ENCODE measurements at places on chromosomes 2 and 18.

DNA sequence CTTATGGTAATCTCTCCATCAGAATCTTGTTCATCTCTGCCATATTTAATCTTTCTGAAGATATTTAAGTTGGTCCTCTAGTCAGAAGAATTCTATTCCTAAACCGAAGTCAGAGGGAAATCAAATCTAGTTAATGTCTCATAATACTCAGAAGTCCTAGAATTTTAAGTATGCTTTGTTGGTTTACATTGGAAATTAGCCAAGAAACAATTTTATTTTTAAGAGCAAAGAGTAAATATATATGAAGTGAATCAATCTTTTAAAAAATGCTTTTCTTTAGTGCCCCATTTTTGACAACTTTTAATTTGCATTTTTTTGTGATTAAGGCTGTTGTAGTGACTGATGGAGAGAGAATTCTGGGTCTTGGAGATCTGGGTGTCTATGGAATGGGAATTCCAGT lies 38.1 kb downstream of the ME2 start:
- no peak for DNase-seq

DNA sequence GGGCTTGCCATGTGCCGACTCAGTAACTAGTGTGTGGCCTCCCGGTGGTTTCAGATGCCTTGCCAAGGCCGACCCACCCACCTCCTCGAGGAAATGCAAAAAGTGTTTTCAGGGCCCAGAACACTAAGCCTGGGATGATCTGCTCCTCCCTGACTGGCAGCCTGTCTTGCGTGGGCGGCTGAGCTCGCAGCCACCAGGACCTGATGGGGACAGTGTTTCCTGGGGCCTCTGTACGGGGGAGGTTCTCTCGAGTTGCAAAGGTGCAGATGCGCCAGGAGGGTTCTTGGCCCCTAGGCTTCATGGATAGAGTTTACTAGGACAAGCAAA lies 85.2 kb downstream of the GLI2 start:
- peak; percentile 33 for DNase-seq

- DNase-seq: no peak
Observed at GRCh38 chr2:128549094-128549493, 230.4 kb upstream of the HS6ST1 start.

DNA sequence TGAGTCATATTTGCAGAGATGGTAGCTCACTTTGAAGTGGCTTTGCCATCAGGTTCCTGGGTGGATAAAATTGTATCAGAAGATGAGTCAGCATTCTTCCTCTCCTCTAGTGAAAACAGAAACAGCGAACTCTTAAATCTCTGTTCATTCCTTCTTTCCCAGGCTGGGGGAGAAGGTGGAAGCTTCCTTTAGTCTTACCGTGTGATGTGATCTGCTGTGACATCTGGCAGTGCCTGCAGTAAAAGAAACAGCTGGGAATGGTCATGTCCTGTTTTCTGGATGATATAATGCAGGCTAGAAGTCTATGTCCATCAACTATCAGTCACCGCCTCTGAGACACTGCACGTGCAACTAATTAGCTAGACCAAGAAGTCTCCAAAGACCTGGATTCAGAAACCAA lies 171.6 kb downstream of the VAPA start:
- DNase-seq: no peak

DNA sequence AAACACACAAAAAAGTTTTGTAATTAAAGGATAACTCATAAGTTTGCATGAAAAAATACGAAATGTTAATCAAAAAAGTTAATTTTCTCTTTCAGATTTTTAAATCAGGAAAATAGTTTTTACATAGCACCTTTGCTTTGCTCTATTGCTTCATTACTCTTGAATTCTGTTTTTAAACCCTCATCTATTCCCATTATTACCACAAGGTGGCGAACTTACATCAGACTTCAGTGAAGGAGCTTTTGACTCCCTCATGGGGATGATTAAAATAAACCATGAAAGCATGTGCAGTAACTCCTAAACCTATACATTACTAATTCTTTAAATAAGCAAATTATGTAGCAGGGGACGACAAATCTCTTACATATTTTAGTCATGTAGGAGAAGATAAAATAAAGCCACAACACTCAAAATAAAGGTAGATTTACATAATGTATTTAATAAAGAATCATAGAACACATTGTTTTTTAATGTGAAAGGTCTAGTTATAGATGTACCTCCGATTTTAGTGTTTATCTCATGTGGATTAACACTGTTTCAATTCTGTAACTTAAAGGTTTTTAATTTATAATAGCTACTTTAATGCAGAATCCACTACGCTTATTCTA lies 105.2 kb downstream of the NETO1 start:
- peak; percentile 58 for DNase-seq

GRCh38 chr2:200483729-200484198 lies 26.1 kb downstream of the KCTD18 start:
- peak; percentile 40 for DNase-seq

GRCh38 chr2:73488079-73488478 lies 102.4 kb downstream of the ALMS1 start:
- DNase-seq: no peak

- peak; percentile 71 for DNase-seq
Observed at GRCh38 chr18:39624961-39625360, 2059.4 kb upstream of the CELF4 start.

DNA sequence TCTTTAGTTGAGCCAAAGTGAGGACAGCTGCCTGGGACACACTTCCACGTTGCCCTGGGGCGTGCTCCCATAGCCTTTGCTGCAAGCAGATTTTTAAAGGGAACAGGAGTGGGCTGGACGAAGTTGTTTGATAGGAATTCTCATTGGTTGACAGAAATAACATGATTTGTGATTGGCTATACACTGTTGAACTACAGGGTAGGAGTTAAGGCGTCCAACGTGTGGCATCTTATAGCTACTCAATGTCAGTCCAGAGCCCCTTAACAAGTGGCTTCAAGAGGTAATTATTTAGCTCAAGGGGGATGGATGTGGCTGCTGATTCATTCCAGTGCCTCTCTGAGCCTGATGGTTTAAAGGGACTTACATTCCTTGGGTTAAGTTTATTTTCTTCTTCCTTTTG lies 65.5 kb downstream of the ACAA2 start:
- peak; percentile 39 for DNase-seq

DNA sequence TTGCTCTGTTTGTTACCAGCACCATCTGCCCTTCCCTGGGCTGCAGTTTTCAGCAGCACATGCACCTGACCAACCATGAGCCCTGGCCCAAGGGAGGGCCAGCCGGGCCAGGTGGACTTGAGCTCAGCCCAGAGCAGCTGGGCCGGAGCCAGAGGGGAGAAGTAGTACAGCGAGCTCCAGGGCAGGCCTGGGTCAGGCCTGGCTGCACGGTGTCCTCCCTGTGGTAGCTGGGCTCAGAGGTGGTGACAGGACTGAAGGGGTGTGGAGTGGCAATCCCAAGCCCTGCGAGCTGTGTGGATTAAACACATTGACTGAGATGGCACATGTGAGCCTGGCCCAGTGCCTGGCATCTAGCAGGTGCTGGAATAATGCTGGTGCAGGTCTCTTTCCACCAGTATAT lies 222.2 kb downstream of the GLI2 start:
- DNase-seq: no peak

DNA sequence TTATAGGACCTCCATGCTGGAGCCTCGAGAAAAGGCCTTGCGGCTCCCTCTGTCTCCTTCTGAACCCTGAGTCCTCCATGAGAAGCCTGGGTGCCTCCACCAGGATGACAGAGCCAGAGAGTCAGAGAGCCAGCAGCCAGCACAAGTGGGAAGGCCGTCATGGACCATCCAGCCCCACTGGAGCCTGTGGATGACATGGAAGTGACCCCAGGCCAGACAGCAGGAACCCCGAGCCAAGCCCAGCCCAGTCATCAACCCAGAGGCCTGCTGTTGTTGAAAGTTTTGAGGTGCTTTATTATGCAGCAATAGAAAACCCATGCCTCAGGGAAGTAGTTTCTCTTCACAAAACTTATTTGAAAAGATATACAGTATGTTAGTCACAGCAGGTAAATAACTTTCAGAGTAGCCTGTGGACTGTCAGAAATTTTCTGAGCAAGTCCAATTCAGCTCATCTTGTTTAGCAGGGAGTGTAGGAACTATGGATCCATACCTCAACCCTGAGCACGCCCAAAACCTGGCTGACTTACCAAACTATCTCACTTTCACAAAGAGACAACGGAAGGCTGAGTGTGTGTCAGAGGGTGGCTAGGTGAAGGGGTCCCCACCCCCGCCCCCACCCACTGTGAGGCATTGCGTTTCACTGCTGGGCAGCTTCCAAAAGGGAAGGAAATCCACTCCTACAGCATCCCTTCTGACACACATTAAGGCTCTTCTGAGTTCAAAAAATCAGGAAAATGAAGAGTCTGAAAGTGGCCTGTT lies 79.9 kb upstream of the NDUFV2 start:
- DNase-seq: no peak

GRCh38 chr2:5368263-5368662 lies 323.9 kb upstream of the SOX11 start:
- DNase-seq: no peak

DNA sequence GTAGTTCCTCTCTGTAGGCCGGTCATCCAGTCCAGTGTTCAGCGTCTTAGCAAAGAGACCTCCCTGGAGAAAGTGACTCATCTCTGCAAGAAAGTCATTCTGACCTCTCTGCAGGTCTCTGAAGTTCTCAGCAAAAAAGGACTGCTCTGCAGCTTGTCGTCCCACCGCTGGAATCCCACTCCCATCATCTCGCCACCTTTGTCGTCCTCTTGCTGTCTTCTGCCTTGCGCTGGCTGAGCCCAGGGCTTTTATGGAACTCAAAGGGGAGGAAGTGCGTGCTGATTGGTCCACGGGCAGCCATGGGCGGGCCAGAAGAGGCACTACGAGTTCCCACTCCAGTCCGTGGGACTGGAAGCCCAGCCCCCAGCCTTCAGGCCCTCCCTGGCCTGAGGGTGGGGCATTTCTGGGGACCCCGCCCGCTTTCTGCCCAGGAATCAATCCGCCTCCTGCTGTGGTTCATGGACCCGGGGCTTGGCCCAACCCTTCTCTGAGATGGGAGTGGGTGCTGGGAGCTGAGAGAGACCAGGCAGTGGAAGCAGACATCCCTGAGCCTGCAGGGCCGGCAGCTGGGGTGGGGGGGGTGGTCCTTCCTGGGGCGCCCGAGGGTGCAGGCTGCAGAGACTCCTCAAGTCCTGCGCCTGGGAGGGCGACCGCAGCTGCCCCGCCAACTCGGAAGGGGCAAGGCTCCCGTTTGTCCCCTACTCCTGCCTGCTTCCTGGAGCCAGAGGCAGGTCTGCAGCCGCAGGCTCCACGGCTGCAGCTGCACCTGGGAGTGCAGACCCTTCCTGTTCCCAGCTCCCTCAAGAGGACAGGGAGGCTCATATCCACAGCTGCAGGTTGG lies 660.7 kb upstream of the RAB6C start:
- DNase-seq: no peak

DNA sequence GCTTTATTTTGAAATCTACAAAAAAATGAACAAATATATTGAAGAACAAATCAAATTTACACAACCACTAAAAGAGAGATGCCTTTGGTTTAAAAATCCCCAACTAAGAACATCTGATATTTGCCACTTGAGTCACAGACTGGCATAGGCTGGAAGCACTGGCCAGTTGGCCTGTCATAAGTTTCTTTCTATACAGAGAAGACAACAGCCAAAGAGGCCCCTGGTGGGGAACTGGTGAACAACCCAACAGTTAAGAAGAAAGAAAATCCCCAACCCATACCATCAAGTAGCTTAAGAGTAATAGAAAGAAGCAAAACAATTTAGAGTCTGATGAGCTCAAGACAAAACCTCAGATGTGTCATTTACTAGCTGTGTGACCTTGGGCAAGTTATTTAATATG lies 45.5 kb downstream of the OSR1 start:
- DNase-seq: peak; percentile 19

DNA sequence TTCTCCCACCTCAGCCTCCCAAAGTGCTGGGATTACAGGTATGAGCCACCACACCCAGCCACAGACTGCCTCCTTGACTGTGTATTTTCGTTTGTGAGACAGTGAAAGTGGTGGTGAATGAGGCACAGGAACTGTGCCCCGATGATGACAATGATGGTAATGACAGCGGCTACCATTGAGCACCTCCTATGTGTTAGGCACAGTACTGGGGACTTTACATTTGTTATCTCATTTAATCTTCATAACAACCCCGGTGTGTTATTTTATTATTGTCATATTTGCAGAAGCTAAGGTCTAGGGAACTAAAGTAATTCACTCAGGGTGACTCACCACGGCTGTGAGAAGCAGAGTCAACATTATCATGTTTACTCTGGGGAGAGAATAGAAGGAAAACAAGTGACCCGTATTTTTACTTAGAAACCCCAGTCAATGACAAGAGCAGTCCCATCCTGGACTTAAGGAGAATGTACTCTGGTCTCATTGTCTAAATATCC lies 77.6 kb upstream of the ALPP start:
- peak; percentile 60 for DNase-seq

DNA sequence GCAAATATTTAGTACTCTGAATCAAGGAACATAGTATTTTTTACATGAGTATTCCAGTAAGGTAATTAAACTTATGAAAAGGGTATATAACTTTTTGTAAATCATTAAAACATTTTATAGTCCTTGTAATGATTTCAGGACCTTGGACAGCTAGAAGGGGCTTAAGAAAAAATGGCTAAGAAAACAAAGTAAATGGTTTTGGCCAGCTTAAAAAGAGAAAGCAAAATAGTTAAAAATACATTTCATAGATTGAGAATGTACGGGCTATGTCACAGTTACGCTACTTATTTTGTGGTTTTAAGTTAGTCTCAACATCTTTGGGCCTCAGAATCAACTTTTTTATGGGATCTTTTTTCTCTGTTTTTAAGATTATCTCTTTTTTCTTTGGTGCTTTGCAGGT lies 26.7 kb downstream of the POLI start:
- DNase-seq: peak; percentile 40

DNA sequence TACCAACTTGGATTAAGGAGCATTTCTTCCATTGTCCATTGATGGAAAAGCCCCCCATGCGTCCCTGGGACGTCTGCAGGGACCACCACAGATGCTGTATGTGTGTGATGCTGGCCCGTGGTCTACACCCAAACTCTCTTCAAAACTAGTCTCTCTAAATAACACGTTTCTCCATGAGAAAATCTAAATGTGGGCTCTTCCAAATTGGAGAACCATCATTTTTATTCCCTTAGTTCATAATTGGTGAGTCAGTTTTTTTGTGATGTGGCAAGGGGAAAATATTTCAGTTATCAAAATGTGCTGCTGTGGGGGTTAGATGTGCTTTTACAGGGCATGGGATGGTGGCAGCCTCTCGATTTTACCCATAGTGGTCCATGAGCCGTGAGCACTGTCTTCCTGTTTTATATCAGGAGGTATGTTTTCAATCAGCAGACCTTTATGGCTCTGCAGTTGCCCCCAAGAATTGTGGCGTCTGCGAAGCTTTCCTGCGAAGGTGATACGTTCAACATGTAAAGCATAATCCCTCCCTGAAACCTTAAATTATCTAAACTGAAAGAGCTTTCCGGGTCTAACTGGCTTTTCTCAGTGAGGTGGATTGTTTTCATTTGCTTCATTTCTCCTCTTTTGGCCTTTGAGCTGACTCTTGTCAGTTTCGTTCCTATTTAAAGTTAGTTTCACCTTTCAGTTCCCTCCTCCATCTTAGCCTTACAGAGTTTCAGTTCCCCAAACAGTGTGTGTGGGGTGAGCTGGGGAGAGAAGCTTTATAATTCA lies 78.4 kb downstream of the SETBP1 start:
- DNase-seq: no peak

- no peak for DNase-seq
Observed at GRCh38 chr2:160460333-160460731, 33.3 kb downstream of the RBMS1 start.

Data from renal cortical epithelial cell (primary cell).